Testis (tissue), 5 donors: ENCODE measurements at places on chromosomes 11 and 22. TPM values are rescaled to one million over a fixed set of nuclear protein-coding genes. Genes with fewer than 3 reads are reported as not detected.

C11orf42 gene
- total RNA-seq: 38.5 TPM

ACAD8 gene
- total RNA-seq: 35.1 TPM

CELF1 gene
- 193 TPM for total RNA-seq

ASCL2 gene
- total RNA-seq: 5.8 TPM

MAJIN gene
- 14.4 TPM for total RNA-seq

DNA sequence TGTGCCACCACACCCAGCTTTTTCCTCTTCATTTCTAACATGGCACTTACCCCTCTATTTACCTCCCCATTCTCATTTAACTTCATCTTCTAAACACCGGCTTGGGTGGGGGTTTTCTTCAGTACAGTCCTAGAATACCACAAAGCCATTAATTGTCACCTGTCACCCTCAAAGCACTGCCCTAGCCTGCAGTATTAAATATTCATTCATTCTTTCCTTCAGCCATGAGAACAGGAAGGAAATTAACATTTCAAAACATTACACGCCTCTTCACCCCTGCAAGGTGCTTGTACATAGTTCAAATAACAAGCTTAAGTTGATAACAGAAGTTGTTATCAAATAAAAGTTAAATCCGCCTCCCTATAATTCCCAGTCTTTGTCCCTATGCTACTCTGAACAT lies 10.7 kb upstream of the VPS37C start:
- DNase-seq: no peak

DNA sequence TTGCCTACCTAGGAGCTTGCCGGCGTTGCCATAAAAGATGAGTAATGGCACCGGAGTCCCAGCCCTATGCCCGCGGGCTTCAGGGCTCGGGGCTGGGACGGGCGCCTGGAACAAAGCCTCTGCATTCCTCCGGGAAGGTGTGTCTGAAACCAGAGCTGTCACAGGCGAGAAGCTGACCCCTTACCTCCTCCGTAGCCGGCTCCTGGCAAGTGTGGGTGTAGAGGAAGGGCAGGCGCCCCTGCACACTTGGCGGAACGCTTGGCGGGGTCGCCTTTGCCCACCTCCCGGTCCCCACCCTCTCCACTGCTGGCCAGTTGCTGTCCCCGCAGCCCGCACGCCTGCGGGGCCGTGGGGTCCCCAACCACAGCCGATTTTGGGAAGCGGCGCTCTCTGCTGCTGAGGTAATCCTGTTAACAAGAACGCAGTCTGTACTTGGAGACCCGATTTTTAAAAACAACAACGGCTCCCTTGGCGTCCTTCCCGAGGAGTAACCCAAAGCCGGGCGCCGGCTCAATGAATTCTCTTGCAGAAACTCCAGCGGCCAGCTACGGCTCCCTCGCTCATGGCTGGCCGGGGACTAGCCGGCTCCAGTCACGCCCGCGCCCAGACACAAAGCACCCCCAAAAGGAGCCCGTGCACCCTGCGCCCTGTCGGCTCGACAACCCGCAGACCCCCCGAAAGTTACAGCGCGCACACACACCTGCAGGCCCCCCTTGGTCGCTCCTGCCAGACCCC lies 89.2 kb downstream of the PLEKHA7 start:
- DNase-seq: peak; percentile 71

GRCh38 chr11:67292671-67293070 lies 3.6 kb downstream of the ANKRD13D start:
- no peak for DNase-seq

- no peak for DNase-seq
Observed at GRCh38 chr11:93128574-93128973, 69.2 kb downstream of the SLC36A4 start.

DNA sequence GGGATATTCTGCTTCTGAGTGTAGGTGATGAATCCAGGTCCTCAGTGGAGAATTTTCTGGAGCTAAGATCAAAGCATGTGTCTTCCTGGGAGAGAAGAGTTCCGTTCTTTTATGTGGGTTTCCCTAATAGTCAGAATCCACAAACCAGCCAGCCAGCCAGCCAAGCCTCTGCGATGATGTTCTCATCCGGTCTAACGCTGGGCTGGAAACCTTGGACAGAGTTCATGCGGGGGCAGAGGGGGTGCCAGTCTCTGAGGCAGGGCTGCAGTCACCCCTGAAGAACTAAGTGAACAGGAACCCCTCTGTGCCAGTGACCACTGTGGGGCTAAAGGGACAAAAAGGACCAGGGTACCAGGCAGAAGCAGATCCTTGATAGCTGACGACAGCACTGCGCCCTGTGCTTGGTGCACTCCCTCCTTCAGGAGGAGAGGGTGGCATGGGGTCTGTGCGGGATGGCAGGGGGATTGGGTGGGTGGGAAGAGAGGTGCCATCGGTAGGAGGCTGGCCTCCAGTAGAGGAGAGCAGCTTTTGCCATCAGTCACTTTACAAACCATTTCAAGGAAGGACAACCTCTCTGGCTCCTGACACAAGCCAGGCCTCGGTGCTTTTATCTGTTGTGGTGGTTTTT lies 27.1 kb downstream of the ADAMTS15 start:
- no peak for DNase-seq

GRCh38 chr22:36301851-36302250 lies 48.9 kb downstream of the APOL1 start:
- no peak for DNase-seq

GRCh38 chr22:40122792-40123191 lies 54.9 kb upstream of the TNRC6B start:
- DNase-seq: no peak

- DNase-seq: peak; percentile 66
Observed at GRCh38 chr22:17638182-17638431, 450 bp upstream of the BCL2L13 start.

- DNase-seq: no peak
Observed at GRCh38 chr11:109033627-109034338, 368.9 kb downstream of the DDX10 start.

- DNase-seq: no peak
Observed at GRCh38 chr11:45472716-45473317, 186.7 kb upstream of the SYT13 start.

- no peak for DNase-seq
Observed at GRCh38 chr11:130964058-130964792, 47.9 kb upstream of the SNX19 start.

GRCh38 chr11:45527898-45528297 lies 137.5 kb downstream of the CHST1 start:
- DNase-seq: no peak

GRCh38 chr11:75246671-75247350 lies 6.2 kb downstream of the TPBGL start:
- DNase-seq: peak; percentile 9

DNA sequence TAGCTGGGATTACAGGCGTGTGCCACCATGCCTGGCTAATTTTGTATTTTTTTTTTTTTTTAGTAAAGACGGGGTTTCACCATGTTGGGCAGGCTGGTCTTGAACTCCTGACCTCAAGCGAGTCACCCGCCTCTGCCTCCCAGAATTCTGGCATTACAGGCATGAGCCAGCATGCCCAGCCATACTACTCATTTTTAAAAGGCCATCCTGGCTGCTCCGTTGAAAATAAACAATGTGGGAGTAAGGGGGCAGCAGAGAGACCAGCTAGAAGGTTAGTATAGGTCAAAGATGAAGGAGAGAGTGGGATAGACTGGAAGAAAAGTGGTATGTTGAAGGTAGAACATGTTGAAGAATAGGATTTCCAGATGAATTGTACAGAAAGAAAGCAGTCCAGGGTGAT lies 17.6 kb upstream of the LIN7C start:
- no peak for DNase-seq

DNA sequence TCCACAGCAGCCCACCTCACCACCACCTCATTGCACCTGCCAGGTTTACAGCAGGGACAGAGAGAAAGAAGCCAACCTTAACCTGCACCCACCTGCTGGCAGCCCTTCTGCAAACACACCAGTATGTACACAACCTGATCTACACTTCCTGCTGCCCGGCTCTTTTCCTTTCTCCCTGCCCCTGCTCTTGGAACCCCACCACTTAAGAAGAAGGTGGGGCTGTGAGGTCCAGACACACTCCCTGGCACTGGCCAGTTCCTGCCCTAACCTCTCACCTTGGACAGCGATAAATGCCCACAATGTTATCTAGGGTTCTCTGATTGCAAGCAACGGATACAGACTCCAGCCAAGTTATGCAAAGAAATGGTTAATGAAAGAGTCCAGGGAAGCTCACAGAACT lies 10.8 kb upstream of the SLC35C1 start:
- DNase-seq: no peak

- DNase-seq: peak; percentile 68
Observed at GRCh38 chr11:66906061-66906733, 49.3 kb downstream of the LRFN4 start.

GRCh38 chr11:26905368-26905767 lies 88.5 kb upstream of the FIBIN start:
- no peak for DNase-seq

DNA sequence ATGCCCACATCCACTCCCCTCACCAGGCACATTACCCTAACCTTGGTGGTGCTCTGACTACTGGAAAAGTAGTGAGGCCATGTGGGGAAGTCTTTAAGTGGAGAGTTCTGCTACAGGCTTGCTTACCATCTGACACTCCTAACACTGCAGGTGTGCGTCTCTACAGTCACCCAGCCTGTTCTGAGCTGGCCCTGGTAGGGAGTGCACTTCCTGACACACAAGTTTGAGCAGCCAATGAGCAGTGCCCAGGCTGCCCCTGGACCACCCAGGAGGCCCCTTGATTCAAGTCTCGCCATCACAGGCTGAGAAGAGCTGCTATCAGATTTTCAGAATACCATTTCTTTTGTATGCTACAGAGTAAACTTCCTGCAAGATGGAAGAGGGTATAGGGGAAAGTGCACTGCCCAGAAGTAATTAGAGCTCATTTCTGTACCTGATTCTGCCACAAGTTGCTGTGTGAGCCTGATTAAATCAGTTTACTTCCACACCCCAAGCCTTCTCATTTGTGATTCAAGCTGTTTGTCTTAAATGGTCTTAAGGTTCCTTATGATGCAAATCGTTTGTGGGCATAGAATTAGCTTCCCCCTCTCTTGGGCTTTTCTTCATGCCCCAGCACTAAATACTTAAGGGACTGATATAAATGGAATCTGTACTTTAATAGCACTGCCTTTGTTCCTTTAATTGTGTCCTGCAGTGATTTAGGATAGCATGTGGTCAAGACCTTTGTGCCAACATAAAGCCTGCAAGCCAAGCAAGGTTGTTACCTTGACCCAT lies 22.2 kb downstream of the OPCML start:
- no peak for DNase-seq

DNA sequence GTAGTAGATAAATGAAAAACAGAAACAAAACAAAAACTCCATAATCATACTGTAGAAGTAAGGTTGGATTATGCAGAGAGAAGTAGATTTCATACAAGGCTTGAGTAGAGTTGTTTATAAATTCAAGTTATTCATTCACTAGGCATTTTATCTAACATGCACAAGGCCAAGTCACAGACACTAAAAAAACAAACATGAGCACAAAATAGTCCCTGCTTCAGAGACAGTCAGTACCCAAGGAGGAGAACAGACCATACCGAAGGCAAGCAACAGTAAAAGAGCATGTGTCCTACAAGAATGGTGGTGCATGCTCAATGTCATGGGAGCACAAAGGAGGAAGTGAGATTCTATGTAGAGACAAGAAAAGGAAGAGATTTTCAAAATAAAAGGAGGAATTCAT lies 796.5 kb upstream of the LRRC4C start:
- DNase-seq: no peak

DNA sequence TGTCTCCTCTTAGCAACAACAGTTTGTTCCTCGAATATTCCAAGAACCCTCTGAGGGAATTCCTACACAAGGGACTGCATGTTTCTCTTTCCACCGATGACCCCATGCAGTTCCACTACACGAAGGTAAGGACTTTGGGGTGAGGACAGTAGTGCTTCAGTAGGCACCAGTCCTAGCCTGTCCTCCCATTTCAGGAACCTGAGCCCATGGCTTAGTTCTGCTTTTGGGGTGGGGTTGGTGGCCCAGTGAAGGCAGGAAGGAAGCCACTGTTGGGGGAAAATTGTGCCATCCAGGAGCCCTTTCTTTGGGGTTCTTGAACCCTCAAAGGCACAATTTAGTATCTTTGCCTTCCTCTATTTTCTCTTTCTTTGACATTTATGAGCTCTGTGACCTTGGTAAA lies 38.2 kb downstream of the RNF141 start:
- no peak for DNase-seq

GRCh38 chr22:37137903-37138665 lies 11.6 kb downstream of the IL2RB start:
- DNase-seq: no peak
